ENCODE measurements at places on chromosomes 12 and 14.

DNA sequence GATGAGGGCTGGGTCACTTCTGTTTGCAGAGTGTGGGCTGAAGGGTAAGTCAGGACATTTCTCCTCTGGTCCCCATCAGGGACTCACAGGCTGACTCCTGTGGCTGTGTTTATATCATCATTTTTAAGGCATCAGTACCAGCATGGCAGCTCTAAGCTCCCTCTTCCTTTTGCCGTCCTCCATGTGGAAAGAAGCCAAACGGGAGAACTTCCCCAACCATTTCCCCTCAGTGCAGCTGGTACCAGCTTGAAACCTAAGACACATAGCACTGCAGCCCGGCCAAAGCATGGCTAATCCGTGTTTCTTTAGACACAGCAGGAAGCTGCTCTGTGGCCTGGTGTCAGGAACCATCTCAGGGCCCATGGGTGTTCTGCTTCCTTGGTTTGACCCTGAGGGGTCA lies 31.9 kb upstream of the ATP2A2 start:
- DNase-seq = no peak

GRCh38 chr12:52210186-52210924 lies 18.5 kb upstream of the KRT80 start:
- no peak for DNase-seq

DNA sequence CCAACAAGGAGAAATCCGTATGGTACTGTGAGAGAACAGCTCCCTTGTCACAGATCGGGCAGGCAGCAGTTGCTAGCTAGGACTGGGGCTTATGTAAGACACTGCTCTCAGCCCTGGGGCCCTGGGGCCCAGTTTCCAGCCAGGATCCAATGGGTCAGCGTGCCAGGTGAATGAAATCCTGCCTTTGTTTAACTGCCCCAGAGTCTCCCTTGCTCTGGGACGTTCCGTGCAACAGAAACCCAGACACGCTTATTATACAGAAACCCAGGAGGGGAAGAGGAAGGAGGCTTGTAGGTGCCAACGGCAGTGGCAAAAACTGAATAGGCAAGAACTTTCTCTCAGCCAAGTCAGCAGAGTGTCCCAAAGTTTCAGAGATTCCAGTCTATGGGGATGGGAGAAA lies 110.6 kb downstream of the DIO2 start:
- DNase-seq = no peak

- DNase-seq = no peak
Observed at GRCh38 chr14:57736391-57736790, 129.5 kb downstream of the SLC35F4 start.

DNA sequence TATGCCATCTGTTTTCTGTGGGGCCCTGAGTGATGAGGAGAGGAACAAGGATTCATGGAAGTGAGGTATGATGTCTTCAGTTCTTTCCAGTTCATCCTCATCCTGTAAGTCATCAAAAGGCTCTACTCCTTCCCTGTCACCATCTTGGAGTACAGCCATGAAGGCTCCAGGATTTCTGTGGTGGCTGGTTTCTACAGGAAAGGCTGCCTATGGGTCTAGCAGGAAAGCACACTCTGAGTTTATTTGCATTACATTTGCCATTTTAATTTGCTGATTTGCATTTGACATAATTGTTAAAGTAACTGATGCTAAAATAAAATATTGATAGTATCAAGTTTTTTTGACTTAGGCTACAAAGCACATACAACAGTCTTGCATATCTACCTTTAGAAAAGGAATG lies 11.2 kb downstream of the TTC6 start:
- no peak for DNase-seq

DNA sequence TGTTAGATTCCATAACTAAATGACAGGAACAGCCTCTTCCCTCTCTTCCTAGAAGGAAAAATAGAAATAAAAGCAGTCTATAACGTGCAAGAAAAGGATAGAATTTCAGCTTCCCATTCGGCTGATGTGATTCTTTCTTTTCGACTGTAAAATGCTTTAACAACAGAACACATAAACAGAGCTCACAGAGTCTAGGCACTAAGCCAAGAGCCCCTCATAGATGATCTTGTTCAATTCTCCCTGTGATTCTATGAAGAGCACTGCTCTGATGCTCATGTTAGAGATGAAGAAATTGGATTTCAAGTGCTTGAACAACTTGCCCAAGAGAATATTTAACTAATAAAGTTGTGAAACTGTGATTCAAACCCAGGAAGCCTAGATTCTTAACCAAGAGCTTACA lies 232.7 kb downstream of the RPAP3 start:
- DNase-seq = no peak

GRCh38 chr14:75168586-75169335 lies 7.7 kb downstream of the TMED10 start:
- no peak for DNase-seq

- DNase-seq = no peak
Observed at GRCh38 chr14:99539491-99539890, 58.3 kb downstream of the CCNK start.

DNA sequence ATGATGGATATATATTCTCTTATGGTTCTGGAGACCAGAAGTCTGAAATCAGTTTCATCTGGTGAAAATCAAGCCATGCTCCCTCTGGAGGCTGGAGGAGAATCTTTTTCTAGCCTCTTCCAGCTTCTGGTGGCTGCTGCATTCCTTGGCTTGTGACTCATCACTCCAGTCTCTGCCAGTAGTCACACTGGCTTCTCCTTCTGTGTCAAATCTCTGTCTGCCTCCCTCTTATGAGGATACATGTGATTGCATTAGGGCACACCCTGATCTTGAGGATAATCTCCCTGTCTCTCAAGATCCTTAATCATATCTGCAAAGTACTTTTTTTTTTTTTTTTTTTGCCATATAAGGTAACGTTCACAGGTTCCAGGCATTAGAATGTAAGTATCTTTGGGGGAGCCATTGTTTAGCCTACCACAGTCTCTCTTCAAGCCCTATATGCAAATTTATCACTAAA lies 17.7 kb downstream of the DNAL1 start:
- no peak for DNase-seq

- no peak for DNase-seq
Observed at GRCh38 chr14:68703093-68703492, 89.8 kb downstream of the ZFP36L1 start.

DNA sequence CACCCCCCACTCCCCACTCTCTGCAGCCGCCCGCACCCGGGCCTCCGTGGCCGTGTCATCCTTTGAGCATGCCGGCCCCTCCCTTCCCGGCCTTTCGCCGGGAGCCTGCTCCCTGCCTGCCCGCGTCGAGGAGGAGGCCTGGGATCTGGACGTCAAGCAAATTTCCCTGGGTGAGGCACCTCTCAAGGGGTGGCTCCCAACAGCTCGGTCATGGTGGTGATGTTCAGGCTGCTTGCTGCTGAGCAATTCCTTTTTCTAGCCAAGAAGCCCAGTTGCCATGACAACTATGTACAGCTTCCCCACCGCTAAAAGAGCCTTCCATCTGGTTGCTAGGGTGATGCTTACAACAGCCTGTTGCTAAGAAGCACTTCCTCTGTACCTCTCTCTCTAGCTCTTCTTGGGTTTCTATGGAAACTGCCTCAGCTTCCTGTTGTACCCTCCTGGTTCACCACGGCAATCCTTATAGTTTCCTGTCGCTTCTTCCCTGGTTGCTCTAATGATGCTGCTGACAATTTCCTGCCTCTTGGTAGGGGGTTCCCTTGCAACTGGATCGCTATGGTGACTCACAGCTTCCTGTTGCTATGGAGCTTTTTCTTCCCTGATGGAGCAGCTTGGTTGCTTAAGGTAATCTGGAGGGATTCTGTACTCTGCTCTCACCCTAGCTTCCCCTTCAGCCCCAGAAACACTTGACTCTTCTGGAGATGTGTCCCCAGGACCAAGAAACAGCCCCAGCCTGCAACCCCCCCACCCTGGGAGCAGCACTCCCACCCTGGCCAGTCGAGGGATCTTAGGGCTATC lies 11.0 kb downstream of the ZNF219 start:
- no peak for DNase-seq

- no peak for DNase-seq
Observed at GRCh38 chr14:54489731-54490444, 1.1 kb upstream of the GMFB start.

DNA sequence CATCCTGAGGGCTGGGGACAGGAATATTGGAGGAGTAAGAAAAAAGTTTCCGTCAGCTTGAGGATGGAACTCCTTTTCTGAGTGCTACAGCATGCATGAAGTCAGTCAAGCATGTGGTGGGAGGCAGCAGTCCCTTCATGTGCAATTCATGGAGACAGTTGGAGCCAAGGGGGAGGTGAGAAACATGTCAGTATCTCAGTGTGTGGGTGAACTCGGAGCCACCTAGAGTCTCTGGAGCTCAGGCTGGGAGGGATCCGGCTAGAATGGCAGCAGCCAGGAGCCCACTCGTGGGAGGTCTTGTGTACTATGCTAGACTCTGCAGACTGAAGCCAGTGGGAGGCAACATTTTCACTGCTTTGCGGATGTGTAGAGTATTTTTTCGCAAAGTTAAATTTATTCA lies 60.3 kb downstream of the AVPR1A start:
- DNase-seq = no peak
